ENCODE measurements at places on chromosomes 5 and 9.

DNA sequence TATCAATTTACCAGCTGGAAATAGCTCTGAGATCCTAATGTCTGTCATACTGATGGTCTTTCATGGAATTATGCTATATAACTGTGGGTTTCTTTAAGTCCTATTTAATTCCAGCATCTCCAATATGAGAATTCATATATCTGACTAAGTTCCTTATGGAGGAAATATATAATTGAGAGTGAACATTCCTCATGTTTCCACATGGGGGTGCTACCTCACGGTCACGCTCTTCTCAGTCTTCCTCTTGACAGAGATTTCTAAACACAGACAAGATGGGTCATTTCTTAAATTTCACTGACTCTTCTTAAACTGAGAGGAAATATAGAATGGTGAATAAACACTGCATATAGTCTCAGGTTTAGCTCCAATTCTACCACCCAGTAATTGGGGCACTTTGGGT, 212.1 kb downstream of the SLF1 start:
- DNase-seq = peak; percentile 35

DNA sequence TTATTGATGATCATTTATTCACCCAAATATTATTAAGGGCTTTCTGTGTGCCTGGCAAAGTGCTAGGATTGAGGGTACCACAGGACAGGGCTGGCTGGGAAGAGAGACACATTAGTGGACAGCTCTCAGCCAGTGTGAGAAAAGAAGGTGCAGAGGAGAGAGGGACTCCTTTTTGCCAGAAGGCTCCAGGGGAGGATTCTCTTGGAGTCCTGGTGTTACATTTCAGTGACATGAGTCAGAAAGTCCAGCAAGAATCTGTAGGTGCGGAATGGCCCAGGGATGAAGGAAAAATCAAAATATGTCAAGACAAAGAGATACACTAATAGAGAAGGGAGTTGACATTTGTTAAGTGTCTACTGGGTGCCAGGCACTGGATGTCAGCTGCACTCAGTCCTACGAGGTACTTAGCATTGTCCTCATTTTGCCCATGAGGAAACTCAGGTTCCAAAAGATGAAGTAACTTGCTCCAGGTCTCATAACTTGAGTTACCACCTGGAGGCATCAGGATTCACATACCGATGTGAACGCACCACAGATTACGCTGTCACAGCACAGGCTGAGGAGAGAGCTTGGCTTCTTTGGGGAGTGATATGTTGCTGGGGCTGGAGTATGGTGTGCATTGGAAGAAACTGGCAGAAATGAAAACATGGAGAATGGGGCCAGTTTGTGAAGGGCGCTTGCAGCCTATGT, 60.5 kb downstream of the RASGRF2 start:
- DNase-seq = no peak

DNA sequence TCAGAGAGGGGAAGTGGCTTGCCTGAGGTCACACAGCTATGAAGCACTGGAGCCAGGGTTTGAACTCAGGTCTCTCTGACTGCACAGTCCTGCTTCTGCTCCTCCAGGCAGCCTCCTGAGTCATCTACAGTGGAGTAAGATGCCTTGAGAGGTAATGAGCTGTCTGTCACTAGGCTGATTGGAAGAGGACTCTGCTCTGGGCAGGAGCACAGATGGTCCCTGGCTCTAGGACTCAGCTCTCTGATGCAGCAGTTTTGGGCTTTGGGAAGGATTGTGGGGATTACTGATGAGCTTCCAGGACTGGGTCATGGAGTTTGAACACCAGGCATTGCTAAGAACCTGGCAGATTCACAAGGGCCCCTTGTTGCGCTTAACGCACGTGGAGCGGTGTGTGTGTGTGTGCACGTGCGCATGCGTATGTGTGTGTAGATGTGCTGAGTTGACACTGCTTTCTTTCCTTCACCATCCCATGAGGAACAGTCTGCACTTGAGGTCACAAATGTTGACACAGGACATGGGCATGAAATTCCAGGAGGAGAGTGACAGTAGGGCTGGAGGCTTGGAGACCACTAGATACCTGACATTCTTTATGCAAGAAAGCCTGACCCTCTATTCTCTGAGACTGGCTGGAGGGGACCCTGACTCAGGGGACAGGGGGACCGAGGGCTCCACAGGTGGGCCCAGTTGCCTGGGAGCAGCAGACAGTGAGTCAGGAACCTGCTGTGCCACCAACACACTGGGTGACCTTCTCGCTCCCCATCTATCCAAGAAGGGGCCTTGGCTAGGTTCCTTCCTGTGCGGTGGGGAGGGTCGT, 170.5 kb downstream of the RGS3 start:
- no peak for DNase-seq

DNA sequence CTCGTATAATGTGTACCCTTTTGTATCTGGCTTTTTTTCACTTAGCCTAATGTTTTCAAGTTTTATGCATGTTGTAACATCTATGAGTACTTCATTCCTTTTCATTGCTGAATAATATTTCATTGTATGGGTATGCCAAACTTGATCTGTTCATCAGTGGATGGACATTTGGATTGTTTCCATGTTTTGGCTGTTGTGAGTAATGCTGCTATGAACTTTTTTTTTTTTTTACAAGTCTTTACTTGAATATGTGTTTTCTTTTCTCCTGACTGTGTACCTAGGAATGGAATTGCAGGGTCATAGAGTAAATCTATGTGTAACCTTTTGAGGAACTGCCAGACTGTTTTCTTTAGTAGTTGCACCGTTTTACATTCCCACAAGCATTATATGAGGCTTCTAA, 52.4 kb downstream of the MTREX start:
- DNase-seq = no peak

DNA sequence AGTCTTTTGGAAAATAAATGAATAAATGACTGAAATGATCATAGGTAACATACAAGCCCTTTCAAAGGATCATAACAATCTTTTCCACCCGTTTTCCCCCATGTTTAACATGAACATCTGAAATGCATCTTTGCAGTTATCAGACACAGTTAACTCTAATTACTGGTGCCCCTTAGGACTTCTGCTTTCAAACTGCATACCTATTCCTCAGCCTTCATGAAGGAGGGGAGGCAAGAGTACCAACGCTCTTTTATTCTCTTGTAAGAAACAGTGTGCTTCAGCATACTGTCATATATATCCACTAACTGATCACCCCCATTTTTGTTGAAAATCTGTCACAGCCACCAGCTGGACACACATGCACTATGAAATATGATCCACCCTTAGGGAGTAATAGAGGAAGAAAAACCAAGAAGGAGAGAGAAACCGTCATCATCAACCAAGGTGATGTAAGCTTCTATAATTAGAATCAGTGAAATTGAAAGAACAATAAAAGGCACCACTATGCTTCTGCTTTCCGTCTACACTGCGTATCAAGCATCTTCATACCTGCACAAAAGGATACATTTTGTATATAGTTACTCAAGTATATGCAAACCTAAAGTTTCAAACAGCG, 98.7 kb downstream of the RAPGEF6 start:
- DNase-seq = peak; percentile 48

- peak; percentile 87 for DNase-seq
Measured at GRCh38 chr9:34437006-34437925, 21.1 kb downstream of the FAM219A start.

DNA sequence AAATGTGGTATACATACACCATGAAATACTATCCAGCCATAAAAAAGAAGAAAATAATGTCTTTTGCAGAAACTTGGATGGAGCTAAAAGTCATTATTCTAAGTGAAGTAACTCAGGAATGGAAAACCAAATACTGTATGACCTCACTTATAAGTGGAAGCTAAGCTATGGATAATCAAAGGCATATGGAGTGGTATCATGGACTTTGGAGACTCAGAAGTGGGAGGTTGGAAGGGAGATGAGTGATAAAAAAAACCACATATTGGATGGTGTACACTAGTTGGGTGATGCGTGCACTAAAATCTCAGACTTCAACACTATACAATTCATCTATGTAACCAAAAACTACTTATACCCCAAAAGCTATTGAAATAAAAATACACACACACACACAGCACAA, 24.5 kb downstream of the ADAMTS12 start:
- no peak for DNase-seq

- DNase-seq = peak; percentile 81
Measured at GRCh38 chr5:100706776-100707175, 171.6 kb downstream of the FAM174A start.

DNA sequence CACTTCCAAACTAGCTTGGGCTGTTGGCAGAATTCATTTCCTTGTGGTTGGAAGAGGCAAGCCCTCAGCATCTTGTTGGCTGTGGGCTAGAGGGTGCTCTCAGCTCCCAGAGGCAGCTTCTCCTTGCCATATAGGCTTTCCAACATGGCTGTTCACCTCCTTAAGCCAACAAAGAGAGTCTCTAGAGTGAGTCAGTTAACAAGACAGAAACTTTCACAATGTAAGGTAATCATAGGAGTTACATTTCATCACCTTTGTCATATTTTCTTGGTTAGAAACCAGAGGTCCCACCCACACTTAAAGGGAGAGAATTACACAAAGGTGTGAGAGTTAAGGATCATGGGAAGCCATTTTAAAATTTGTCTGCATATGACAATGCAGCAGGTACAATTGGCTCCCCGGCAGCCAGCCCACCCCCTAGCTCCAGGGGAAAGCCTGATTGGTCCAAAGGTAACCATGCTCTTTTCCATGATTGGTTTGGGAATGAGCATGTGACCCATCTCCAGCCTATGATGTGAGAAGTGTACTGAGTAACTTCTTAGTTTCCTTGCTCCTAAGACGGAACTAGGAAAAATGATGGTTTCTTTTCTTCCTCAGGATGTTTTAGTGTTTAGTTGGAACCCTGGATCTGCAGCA, 109.8 kb upstream of the MSX2 start:
- no peak for DNase-seq

DNA sequence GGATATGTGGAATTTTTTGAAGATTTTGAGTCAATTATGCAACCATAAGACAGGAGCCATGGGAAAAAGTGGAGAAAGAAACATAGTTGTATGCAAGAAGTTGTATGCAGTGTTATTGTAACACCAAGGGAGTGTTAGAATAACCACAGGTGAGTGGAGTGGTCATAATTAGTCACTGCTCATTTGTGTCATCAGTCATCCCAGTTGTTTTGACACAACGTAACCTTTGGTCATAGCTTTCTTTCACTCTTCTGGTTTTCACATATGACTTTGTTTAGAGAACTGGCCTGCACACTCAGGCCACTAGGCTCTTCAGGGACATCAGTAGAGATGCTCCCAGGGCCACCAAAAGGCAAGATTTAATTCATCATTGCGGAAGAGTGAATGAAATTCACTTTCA, 158.7 kb upstream of the HMHB1 start:
- DNase-seq = no peak

- DNase-seq = no peak
Measured at GRCh38 chr5:174843263-174844250, 119.2 kb downstream of the MSX2 start.

DNA sequence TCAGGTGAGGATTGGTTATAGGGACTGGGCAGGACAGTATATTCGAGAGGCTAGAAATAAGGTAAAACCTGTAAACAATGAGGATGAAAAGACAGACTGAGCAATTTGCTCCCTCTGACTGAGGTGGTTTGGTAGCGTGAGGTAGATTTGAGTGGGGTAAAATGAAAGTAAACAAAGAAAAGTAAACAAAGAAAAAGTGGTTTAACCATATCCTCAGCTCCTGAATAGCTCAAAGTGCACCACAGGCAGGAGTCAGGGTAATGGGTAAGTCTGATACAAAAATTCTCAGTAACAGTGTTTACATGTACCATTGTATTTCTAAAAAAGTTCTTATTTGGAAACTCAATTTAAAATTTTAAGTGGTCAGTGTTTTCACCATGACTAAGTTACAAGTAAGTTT, 203.1 kb upstream of the ARRDC3 start:
- no peak for DNase-seq

- DNase-seq = peak; percentile 39
Measured at GRCh38 chr9:128882677-128883603, 1.0 kb downstream of the LRRC8A start.

GRCh38 chr5:142110046-142110531, 1.5 kb downstream of the NDFIP1 start:
- DNase-seq = peak; percentile 74

DNA sequence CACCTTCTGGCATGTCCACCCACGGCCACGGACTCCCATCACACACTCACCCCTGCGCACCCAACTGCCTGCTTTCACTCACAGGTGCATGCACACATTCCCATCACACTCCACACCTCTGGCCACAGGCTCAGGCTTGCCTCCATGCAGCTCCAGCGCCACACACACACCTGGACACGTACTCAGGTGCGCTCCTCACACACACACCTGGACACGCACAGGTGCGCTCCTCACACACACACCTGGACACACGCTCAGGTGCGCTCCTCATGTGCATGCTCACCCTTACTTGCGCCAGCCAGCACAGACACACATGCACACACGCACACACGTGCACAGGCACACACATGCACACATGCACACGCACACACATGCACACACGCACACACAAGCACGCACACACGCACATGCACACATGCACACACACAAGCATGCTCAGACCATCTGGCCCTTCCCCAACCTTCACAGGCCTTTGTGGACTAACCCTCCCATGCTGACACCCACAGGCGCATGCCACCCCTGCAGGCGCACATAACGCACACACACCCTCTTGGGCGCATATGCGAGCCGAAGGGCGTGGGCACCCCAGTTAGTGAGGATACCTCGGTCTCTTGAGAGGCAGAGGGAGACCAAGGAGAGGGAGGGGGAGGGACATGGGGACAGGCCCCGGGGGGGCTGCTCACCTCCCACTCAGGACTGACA, 8.3 kb downstream of the GRIN1 start:
- no peak for DNase-seq

DNA sequence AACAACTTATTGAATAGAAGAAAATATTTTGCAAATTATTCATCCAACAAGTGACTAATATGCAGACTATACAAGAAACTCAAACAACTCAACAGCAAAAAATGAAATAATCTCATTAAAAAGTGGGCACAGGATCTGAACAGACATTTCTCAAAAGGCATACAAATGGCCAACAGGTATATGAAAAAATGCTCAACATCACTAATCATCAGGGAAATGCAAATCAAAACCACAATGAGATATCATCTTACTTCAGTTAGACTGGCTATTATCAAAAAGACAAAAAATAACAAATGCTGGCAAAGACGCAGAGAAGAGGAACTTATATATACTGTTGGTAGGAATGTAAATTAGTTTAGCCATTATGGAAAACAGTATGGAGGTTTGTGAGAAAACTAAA, 1.8 kb upstream of the AMACR start:
- peak; percentile 32 for DNase-seq

DNA sequence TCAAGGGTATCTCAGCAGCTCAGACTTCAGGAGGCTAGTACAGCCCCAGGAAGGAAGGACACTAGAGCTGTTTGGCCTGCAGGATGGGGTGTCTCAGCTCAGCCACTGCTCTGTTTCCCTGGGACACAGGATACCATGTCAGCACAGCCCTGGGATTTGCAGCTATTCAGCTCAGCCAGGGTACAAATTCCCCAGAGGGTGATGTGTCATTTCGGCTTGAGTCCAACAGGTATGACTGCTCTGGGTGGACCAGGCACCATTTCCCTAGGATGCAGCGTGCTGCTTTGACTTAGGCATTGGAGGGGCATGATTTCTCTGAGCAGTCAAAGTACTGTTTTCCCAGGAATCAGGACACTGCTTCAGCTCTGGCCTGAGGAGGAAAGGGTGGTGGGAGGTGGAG, 130.1 kb downstream of the ARSB start:
- DNase-seq = no peak
